Muscle of leg (tissue), 16 donors: ENCODE measurements at places on chromosomes 7 and 10. TPM values are rescaled to one million over a fixed set of nuclear protein-coding genes. Genes with fewer than 3 reads are reported as not detected.
A peak's percentile ranks its signal among the peaks of the same experiment; 100 is the strongest.

GRCh38 chr7:157009170-157009777 lies 1.2 kb downstream of the MNX1 start:
- no peak for DNase-seq

DNA sequence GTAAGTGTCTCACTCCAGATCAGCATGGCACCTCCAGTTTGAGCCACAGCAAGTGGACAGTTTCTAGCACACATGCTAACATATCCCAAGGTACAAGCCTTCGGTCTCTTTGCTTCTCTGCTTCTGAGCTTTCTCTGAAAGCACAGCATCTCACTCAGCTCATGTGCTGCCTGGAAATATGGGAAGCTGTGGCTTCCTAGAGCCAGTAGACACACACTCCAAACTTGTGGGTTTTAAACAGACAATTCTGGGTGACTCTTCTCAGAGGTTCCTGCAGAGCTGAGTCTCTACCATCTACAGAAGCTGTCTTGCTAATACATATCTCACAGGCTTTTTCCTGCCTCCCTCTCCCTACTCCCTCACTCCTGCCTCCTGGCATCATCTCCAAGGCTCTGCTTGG lies 23.9 kb upstream of the TMEM273 start:
- no peak for DNase-seq

- no peak for DNase-seq
Observed at GRCh38 chr7:143415742-143416397, 7.2 kb upstream of the EPHA1 start.

DNA sequence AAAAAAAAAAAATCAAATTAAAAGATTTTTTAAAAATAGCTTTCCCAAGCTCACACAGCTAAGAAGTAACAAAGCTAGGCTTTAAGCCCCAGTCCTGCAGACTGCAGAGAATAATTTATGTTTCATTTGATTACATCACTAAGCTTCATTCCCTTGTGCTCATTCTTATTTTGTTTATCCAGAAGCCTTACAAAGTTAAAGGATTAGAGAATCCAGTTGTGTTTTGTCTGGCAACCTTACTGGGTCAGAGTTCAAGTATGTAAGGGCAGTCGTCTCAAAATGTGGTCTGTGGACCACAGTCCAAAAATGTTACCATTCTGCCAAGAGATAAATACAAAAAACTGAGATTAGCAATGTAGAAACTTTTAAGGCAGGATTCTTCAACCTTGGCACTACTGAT lies 32.1 kb upstream of the EZH2 start:
- peak; percentile 37 for DNase-seq

DNA sequence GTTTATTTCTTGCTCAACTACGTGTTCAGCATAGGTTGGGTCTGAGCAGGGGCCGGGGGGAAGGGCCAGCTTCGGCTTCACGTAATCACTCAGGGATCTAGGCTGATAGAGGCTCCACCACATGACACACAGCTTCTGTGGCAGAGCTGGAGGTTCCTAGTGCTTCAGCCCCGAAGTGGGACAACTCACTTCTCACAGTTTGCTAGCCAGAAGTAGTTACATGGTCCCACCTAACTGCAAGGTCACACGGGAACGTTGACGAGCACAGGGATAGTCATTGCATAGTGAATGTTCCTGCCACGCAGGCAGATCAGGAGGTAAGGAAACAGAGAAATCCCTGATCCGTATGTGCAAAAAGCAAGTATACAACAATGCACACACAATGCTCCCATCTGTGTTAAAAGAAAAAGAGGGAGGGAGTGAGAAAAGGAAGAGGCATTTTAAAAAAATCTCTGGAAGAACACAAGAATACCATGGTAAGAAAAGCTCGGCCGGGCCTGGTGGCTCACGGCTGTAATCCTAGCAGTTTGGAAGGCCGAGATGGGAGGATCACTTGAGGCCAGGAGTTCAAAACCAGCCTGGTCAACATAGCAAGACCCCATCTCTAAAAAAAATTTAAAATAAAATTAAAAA lies 16.9 kb downstream of the SMURF1 start:
- DNase-seq: no peak

GRCh38 chr10:79021948-79022499 lies 46.7 kb upstream of the ZMIZ1 start:
- no peak for DNase-seq

GRCh38 chr7:47535035-47535703 lies 46.7 kb downstream of the TNS3 start:
- peak; percentile 81 for DNase-seq

GRCh38 chr7:88398459-88398858 lies 91.8 kb upstream of the STEAP4 start:
- peak; percentile 86 for DNase-seq

DNA sequence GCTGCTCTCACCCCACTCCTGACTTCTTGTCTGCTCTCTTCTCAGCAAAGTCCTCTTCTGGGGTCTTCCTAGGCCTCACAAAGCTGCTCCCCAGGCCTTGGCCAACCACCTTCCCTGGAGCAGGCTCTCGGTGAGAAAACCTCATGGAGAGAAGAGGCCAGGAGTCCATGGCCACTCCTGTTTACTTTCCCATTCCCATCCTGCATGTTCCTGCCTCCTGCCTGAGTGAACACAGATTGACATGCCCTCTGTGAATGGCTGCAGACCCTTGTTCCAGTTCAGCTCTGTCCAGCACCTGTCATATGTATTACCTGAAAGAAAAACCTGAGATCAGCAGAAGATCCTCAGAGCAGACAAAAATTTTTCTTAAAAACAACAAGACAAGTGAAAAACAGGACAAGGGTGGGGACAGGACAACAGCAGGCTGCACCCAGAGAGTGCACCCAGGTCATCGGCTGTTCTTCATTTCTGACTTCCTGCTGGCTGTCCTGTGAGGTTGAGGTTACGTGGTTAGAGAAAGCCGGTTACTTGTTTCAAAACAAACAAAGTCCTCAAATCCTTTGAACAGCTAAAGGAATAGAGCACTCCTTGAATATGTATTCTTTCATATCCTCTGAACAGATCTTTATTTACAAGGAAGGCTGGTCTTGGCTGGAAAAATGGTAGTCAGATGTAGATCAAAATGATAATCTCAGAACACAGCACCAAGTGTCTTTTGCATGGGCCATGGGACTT lies 34.0 kb upstream of the DLD start:
- DNase-seq: no peak

DNA sequence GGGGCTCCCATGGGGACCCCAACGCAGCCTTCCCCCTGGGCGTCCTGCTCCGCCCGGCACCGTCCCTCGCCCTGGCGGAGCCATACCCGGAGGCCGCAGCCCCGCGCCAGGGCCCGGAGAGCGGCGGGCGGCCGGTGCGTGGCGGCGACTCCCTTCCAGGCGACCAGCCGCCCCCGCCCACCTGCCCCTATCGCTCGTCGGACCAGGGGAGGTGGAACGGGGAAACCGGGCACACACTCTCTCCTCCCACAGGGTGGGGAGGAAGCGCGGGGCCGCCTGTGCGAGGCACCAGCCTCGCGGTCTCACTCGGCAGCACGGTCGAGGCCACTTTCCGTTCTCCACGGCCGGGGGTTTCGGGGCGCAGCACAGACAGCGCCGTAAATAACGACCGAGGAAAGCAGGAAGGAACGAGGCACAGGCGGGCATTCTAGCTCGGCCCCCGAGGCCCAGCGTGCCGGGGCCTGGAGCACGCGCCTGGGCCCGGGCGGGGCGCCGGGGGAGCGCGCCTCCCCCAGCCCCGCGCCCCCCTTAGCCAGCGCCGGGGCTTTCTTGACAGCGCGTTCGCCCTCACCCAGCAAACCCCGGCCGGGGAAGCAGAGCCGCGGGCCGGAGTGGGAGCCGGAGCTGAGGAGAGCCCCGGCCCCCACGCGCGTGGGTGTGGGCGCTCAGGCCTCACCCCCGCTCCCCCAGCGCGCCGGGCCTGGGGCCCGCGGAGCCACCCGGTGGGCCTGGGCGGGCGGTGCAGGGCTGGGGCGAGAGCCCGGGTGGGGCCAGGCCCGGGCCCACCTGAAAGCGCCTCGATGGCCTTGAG lies 936 bp downstream of the IGF2BP3 start:
- DNase-seq: peak; percentile 65

- peak; percentile 87 for DNase-seq
Observed at GRCh38 chr7:41940760-41941343, 238.0 kb upstream of the INHBA start.

- DNase-seq: no peak
Observed at GRCh38 chr7:127738859-127739258, 86.9 kb downstream of the SND1 start.

DNA sequence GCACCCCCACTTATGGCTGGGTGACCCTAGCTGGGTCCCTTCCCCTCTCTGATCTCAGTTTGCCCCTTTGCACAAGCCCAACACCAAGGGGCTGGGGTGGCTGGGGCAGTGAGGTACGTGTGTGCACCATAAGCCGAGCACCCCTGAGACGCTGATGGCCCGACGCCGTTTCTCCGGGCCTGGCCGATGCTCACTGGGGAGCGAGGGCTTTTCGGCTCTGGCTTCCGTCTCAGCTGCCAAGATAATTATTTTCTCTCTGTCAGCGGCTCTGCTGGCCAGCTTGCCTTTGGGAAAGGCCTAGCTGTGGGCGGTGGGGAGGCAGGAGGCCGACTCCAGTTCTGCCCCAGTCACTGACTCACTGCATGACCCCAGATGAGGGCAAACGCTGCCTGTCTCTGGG lies 91.0 kb downstream of the ZMIZ1 start:
- peak; percentile 83 for DNase-seq

DNA sequence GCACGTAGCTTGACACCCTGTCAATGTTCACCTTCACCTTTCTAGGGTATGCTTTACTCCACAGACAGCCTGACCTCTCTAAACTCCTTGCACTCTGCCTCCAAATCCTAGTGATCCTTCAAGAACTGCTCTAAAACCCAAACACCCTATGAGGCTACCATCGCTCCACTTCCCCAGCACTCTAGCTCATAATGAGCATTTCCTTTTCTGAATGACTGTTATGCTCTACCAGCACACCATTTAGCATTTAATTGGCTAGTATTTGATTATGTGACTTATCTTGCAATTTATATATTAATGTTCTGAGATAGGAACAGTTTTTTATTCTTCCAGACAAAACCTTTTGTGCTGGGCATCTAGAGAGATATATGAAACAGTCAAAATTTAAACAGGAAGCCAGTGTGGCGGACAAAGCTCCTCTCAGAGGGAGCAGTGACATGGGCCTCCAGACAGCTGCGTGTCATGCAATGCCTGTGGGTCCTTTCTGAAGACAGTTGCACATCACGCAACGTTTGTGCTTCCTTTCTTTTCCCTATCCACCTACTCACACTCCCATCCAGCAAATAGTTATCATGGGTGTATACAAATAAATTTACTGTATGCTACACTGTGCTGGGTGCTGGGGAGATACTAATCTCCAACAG lies 86.3 kb downstream of the ALOX5 start:
- DNase-seq: no peak

DNA sequence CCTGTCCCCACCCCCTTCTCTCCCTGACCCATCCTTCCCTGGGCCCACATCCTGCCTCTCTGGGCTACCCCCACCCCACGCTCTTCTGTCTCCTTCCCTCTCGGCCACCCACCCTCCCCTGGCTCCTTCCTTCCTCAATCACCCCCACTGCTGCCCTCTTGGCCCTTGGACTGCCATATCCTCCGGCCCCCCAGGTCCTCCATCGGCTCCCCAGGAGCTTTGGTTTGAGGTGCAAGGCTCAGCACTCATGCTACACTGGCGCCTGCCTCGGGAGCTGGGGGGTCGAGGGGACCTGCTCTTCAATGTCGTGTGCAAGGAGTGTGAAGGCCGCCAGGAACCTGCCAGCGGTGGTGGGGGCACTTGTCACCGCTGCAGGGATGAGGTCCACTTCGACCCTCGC lies 10.9 kb downstream of the EPHB6 start:
- no peak for DNase-seq

GRCh38 chr7:149317986-149318672 lies 56.1 kb downstream of the ZNF783 start:
- no peak for DNase-seq

DNA sequence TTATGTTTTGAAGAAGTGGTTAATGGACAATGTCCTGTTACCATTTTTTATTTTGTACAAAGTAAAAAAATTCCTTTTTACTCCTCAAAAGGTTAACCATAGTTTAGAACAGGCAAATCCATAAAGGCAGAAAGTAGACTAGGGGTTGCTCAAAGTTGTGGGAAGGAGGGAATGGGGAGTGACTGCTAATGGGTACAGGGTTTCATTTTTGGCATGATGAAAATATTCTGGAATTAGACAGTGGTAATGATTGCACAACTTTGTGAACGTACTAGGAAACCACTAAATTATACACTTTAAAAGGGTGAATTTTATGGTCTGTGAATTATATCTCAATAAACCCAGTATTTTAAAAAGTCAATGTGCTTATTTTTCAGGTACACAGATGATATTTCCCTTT lies 35.4 kb upstream of the CDK14 start:
- DNase-seq: no peak

Gene IFIT1B
- polyA plus RNA-seq: 0.06 TPM

Gene PLAU
- 31.1 TPM for polyA plus RNA-seq

Gene PITX3
- 27.1 TPM for polyA plus RNA-seq

Gene SGMS1
- polyA plus RNA-seq: 19.0 TPM

Gene SGCE
- 162 TPM for polyA plus RNA-seq
